Stimulated activated CD4-positive, alpha-beta T cell treated with anti-CD3 and anti-CD28 coated beads, Interleukin-4, amount 100 ng/mL, for 4 hours (primary cell): ENCODE measurements at places on chromosomes 2 and 18.

- DNase-seq, result no peak
Observed at GRCh38 chr2:8378016-8378810, 303.6 kb upstream of the ID2 start.

DNA sequence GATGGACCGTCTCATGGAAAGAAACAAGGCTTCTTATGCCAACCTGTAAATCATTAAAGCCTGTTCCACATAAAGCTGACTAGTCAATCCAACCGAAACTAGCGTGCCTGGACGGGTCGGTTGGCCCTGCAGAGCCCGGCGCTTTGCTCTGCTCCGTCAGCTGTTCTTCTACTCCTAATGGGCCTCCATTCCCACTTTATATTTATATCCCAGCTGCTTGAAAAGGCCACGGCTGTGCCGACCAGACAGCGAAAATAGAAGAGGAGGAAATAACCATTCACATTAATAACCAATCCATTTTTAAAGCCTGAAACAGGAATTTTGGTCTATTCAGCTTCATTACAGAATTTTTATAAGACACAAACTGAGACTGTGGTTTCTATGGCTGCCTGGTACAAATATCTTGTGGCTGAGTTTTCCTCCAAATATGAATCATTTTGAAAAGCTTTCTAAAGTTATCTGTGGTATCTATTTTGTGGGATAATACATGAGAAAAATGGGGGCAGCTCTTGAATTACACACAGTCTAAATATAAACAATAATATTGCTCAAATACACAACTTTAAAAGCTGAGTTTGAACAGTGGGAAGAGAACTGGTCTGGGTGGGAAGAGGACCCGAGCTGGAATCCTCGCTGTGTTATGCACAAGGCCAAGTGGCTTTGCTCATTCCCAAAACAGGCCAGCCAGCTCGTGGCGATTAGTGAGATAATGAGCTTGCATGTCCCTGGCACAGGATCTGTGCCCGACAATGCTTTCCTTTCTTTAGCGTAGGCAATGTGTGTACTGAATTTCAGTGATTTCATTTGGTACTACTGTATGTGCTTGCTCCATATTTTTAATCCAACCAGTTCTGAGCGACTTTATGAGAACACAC is 10.5 kb upstream of the FAM124B start:
- DNase-seq, result no peak

GRCh38 chr2:176114930-176115625 is 1.5 kb upstream of the HOXD10 start:
- no peak for DNase-seq

DNA sequence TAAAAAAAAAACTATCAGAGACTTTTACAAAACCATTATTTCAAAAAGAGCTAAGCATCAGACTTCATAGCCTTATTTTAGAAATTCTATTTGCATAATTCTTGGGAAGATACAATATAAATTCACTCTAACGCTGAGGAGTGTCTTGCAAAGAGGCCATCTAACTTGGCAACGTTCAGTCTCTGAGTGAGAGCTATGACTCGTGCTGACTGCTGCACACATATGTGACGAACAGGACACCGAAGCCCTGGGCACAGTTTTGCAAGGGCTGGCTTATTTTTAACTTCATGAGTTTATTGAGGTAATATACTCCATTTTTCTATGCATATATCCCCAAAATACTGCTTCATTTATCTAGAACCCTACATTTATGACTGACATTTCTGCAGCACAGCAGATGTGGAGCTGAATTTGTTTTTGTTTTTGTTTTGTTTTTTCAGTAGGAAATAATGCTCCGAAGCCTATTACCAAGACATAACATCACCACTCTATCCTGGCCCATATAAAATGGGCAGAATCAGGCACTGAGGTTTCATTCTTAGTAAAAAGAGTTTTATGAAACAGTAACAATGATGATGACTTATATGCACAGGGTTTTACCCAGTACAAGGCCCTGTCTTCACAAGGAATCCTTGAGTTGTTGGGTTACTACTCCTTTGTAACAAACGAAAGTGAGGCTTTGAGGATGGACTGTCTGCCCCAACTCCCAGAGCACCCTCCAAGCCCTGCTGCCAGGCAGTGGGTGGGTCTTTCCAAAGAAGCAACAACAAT is 68.3 kb downstream of the CRACDL start:
- DNase-seq, result no peak

- DNase-seq, result no peak
Observed at GRCh38 chr2:65605058-65605742, 172.8 kb upstream of the SPRED2 start.

GRCh38 chr2:104501342-104501741 is 352.6 kb upstream of the POU3F3 start:
- no peak for DNase-seq

GRCh38 chr18:79151191-79151590 is 82.0 kb downstream of the ATP9B start:
- no peak for DNase-seq

DNA sequence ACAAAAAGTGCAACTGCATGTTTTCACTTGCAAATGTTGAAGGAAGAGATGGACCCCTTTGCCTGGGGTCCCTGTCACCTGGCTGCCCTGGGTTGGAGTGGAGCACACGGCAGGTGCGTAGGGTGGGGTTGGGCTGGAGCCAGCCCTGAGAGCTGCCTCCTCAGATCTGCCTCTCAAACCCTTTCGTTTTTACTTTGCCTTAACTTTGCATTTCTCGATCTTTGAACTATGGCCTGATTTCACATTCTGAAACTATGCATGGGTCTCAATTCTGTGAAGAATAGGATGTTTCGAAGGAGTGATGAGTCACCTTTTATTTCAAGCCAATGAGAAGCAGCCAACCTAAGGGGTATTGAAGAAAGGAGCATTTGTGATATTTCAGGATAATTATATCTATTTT is 132.8 kb downstream of the ACOXL start:
- peak; percentile 30 for DNase-seq

DNA sequence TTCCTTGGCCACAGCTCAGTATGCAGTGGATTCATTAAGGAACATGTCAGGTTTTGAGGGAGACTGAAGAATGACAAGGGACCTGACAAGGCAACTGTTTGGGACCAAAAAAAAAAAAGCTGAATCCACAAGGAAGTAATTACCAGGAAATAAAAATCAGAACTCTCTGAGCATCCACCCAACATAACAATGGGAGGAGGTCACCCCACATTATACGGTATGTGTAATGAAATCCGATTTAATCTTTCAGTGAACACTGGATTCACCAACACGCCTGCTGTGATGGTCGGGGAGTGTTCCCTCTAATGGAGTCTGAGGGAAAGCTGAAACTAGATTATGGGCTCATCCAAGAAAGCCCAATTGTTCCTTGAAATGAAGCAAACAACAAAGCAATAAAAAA is 329.3 kb downstream of the ETAA1 start:
- no peak for DNase-seq

DNA sequence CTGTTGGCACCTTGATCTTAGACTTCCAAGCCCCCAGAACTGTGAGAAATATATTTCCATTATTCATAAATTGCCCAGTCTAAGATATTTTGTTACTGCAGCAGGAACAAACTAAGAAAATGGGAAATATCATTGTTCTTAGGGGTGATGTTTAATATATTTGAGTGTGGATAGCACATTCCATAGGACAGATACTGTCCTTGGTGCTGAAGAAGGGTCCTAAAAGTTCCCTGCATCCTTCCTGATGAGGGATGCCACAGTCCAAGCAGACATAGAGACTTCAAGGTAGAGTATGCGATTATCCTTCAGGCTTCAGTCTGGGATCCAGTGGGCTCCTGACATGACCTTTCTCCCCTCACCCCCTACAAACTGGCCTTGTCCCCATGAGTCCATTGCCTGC is 689.0 kb downstream of the TDRD15 start:
- no peak for DNase-seq

DNA sequence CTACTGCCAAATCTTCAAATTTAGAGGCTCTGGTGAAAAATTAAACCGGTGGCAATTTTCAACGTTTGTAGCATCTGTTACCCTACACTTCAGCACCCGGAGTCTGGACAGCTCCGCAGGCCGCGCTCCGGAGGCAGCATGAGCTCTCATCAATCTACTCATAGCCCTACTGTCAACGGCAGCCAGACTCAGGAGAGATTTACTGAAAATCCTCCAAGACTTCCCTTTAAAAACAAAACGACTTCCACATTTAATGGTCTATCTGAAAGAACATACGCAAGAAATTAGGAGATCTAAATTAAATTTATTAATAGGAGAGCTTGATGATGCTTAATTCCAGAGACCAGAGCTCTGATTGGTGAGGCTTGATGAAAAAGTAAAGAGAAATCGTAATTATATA is 970 bp upstream of the ADCYAP1 start:
- no peak for DNase-seq

- DNase-seq, result no peak
Observed at GRCh38 chr2:149741646-149742045, 154.1 kb upstream of the MMADHC start.

GRCh38 chr2:223734346-223734745 is 103.0 kb downstream of the AP1S3 start:
- DNase-seq, result no peak

DNA sequence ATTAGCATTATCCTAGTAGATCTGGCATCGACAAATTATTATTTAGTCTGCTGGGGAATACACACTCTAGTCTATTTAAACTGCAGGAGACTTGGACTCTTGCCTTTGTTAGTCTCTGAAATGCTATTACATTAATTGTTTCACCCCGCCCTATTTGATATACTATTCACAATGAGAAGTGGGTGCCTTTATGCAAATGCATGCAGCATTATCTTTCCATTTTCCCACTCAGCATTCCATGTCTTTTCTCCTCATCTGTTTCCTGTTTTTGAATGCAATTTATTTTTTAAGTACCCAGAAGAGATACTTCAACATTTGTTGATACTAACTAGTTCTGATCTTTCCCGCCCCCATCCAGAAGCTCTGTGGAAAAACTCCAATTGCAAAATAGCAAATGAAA is 395.3 kb upstream of the NXPH2 start:
- no peak for DNase-seq

DNA sequence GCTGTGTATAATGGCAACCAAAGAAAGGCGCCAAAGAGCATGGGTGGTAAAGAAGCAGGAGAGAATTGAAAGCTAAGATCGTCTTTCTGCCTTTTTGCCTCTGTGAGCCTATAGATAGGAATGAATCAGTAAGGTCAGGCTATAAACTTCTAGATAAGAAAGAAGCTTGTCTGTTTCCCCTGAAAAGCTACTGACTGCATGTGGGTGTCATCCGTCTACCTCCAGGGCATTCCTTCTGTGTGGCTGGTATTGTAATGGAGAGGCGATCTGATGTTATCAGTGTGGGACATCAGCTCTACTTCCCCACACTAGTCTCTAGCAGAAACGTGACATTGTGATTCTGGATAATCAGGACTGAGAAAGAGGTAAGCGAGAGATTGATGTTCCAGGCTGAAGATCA is 63.4 kb upstream of the PLA2R1 start:
- DNase-seq, result no peak

DNA sequence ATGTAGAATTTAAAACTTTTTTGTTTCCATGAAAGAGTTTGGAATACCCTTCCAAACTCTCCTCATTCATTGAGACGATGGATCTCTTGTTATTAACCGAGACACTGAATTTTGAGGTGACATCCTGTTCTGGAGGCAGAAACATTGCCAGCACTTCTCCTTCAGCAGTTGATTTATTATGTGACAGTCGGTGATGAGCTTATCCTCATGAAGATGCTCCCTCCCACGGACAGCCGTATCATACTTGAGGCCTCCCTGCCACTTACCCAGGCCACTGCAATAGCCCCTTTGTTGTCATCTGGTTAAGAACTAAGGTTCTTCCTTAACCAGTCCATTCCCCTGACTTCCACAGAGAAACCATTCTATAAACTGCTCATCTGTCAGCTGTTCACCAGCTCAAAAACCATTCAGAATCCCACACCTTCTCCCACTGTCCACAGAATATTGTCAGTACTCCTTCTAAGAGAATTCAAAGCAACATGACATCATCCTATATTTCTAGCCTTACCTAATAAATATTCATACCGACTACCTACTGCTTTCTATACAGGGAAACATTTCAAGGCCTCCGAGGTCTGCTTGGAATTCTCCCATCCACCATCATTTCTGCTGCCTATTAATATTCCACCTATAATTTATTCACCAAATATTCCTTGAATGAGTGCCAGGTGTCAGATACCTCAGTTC is 139.0 kb upstream of the TRIB2 start:
- DNase-seq, result no peak

DNA sequence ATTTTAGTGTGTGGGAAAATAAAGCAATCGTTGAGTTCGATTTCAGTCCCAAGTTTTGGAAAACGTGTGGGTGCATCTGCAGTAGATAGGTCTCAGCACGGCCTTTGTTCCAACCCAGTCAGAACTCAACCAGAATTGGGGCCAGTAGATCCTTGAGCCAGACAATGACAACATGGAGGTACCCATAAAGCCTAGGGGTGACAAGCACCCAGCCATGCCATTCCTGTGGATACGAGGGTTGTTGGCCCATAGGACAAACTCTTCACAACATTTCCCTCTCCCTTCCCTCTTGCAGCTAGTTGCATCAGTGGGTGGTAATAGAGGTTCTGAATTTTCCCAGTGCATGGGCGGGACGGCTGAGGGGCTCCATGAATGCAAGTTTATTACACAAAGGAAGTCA is 60.1 kb downstream of the ST3GAL5 start:
- DNase-seq, result no peak

GRCh38 chr2:67872481-67872880 is 190.3 kb downstream of the C1D start:
- no peak for DNase-seq

DNA sequence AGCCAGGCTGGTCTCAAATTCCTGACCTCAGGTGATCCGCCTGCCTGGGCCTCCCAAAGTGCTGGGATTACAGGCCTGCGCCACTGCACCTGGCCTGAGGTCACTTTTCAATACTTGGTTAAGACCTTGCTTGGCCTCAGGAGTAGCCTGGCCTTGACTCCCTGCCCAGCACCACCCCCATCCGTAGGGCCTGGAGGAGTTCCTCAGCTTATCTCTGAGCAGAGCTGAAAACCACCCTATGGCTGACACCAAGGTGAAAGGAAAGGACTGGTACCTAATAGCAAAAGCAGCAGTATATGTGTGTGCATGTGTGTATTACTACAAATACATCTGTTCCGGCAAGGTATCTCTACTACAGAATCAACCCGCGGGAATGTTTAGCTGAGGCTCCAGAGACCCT is 56.0 kb downstream of the STEAP3 start:
- DNase-seq, result no peak

GRCh38 chr18:58526425-58527284 is 102.2 kb downstream of the ALPK2 start:
- DNase-seq, result no peak

DNA sequence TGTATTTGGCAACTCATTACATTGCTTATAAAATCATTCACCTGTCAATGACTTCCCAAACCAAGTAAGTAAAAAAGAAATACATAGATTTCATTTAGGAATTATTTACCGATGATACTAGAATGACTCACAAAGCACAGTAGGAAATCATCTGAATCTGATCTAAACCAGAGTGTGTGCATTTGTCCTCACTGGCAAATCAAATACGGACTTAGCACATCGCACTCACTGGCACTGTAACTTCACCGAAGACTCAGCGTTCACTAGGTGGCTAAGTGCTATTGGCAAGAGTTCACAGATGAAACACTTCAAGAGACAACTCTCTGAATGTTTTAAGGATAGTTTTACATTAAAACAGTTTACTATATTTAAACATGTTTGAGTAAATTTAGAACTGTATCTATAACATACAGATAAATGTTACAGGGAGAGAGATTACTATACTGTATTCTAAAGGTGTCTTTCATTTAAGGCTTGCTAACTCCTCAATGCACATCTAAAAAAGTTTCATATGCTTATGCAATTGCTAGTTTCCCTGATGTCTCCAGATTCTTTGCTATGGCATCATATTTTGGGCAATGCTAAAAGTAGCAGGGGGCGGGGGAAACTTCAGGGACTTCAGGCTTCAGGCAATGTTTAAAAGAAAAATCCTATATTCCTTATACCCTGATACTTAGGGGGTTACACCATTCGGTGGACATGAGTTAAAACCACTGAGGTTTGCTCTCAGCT is 48.8 kb downstream of the STK39 start:
- no peak for DNase-seq
